Stimulated activated CD8-positive, alpha-beta memory T cell treated with anti-CD3 and anti-CD28 coated beads, Interleukin-4, amount 100 ng/mL, for 4 hours (primary cell): ENCODE measurements at places on chromosomes 7 and 10.

DNA sequence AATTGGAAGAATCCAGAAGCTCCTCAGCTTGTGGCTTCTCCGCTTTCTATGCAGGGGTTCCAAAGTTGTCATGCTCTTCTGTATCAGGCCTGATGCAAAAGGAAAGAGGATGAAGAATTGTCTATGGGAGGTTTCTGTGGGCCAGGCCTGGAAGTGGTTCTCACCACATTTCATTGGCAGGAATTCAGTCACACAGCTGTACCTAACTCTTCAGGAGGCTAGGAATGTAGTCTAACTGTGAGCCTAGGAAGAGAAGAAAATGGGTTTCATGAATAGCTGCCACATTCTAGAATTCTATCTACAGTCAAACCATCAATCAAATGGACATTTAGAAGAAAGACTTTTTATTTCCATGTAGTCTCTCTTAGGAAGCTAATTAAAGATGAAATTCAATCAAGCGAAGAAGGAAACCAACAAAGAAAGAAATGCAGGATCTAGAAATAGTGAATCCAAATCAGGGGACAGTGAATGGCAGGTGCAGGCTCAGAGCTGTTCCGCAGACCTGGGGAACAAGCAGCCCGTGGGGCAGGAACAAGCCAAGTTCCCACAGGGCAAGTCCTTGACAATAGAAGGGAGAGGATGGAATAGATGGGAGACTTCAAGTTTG is 25.4 kb upstream of the USP6NL start:
- DNase-seq, result no peak

- no peak for DNase-seq
Observed at GRCh38 chr7:122550545-122550944, 148.4 kb downstream of the RNF133 start.

- no peak for DNase-seq
Observed at GRCh38 chr10:48550071-48550691, 54.7 kb downstream of the ARHGAP22 start.

DNA sequence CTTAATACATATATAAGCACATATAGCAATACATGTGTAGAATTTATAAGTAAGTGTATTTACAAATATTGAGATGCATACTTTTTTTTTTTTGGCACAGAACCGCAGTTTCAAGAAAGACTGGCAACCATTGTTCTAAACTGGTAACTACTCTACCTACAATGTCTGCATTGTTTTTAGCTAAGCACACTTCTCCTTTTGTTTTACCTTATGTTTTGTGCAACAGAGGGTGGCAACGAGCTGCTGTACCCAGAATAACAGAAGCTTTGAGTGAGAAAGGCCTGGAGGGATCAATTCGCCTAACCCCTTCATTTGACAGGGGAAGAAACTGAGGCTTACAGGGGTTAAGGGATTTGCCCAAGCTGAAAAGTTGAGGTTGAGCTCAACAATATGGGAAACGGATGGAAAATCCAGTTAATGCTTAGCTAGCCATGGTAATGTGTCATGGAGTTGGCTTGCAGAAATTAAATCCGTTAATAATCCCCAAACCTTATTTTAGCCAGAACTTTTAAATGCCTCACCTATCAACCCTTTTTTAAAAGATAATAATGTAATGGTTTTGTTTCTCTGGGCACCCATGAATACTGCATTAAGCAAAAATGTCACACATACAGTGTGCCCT is 25.5 kb downstream of the FZD1 start:
- no peak for DNase-seq

GRCh38 chr7:157151626-157152339 is 13.1 kb downstream of the UBE3C start:
- DNase-seq, result no peak

DNA sequence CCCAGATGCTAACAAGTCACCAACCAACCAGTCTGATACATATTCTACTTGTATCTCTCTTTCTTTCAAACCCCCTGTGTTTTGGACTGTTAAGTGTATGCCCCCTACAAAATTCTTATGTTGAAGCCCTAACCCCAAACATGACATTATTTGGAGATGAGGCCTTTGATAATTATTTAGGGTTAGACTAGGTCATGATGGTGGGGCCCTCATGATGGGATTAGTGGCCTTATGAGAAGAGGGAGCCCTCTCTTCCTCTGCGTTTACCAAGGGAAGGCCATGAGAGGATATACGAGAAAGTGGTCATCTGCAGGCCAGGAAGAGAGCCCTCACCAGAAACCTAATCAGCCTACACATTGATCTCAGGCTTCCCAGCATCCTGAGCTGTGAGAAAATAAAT is 2.5 kb downstream of the RAPGEF5 start:
- DNase-seq, result no peak

DNA sequence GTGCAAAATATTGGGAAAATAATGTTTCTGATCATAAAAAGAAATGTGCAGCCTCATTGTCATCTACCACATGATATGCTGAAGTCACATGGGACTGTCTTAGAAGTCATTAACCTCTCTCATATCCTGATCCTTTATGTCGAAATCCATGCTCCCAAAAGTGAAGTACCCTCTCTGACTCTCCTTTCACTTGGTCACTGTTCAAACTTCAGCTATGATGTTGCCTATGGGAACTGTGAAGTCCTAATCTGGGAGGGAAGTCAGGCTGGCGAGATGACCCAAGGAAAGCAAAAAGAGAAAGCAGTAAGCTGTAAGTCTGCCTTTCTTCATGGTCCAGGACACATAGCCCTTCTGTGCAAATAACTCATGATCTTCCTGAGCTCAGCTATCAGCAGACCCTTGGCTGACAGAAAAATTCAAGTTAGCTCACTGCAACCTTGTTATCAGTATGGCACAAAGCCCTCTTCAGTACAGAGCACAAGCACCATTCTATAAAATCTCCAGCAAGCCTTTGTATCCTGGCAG is 29.5 kb downstream of the WASL start:
- DNase-seq, result no peak

GRCh38 chr10:87734987-87735827 is 75.5 kb downstream of the PAPSS2 start:
- no peak for DNase-seq

DNA sequence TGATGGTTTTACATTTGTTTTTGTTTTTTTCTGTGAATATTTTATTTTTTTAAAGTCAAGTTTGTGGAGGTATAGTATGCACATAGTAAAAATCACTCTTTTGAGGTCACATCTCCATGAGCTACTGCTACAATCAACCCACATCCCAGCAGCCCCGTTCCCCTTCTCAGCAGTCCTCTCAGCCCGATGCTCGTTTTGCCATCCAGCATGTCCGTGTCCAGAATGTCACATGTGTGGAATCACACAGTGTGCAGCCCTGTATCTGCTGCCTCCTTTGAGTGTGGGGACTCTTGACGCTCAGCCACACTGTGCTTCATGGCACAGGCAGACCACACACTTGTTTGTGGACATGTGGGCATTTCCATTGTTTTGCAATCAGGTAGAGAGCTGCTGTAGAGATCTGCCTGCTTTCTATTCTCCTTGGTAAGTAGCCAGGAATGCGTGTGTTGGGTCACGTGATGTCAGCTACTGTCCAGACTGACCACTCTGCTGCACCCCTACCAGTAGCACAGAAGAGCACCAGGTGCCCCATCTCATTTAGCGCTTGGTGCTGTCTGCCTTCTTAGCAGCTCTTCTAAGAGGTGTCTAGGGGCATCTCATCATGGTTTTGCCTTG is 71.6 kb upstream of the CAMK2B start:
- DNase-seq, result no peak

DNA sequence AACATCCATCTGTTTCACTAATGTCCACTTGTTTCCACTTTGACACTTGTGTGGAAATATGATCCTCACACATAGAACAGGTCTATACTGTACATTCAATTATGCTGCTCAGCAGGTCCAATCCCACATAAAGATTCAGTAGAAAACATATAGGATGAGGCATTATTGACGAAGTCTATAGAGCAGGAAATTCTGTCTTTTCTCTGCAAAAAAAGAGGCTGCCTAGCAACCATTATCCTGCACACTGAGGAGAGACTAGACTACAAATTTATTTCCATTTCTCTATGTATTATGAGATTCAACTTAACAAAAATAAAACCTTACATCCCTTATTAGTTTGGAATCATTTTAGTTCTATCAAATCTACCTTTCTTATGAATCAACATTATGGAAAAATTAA is 204.6 kb upstream of the POM121L12 start:
- no peak for DNase-seq

DNA sequence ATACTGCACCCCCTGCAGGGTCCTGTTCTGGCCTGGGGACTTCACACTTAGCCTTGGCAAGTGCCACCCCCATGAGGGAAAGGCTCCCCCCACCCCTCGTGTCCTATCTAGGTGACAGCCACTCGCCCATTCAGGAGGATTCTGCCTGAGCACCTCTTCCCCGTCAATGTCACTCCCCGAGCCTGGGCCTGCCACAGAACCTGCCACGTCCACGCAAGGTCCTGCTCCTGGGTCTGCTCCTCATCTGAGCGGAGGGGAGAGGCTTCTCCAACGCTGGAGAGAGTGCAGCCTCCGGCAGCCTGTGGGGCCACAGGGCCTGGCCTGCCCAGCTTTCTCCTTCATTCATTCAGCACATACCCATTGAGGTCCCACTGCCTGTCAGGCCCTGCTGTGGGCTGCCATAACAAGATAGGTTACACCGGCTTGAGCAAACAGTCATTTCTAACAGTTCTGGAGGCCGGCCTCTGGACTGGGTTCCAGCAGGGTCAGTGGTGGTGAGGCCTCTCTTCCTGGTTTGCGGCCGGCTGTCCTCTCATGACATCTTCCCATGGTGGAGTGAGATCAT is 92.0 kb upstream of the RET start:
- DNase-seq, result no peak

DNA sequence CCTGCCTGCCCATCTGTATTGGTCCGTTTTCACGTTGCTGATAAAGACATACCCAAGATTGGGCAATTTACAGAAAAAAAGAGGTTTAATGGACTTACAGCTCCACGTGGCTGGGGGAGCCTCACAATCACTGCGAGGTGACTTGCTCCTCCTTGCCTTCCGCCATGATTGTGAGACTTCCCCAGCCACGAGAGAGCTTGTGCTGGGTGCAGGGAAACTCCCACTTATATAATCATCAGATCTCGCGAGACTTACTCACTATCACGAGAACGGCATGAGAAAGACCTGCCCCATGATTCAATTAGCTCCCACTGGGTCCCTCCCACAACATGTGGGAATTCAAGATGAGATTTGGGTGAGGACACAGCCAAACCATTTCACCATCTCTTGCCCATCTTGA is 111.8 kb downstream of the MYL10 start:
- no peak for DNase-seq

- no peak for DNase-seq
Observed at GRCh38 chr7:41702635-41703371, at the start of gene INHBA. Gene INHBA, minus strand, starts transcription at chr7:41703090. Its CDS starts 2,716 bp downstream, at chr7:41700374.

GRCh38 chr10:85674851-85675250 is 691.7 kb downstream of the GRID1 start:
- DNase-seq, result no peak

- DNase-seq, result no peak
Observed at GRCh38 chr7:47080816-47081215, 501.1 kb downstream of the TNS3 start.

- no peak for DNase-seq
Observed at GRCh38 chr7:82054544-82054943, 284.7 kb upstream of the HGF start.
